ENCODE measurements at places on chromosomes 4 and X.

- peak; percentile 48 for DNase-seq
Observed at GRCh38 chr4:88352062-88352740, 26.5 kb upstream of the HERC6 start.

GRCh38 chr4:143406523-143406922, 69.8 kb downstream of the GAB1 start:
- DNase-seq, result no peak

- DNase-seq, result no peak
Observed at GRCh38 chr4:33948921-33949320, 2295.4 kb downstream of the ARAP2 start.

- no peak for DNase-seq
Observed at GRCh38 chr4:76235407-76235806, 16.1 kb upstream of the FAM47E start.

GRCh38 chrX:119228512-119229252, 7.4 kb upstream of the PGRMC1 start:
- DNase-seq, result peak; percentile 77

GRCh38 chr4:42492962-42493361, 95.7 kb downstream of the SHISA3 start:
- no peak for DNase-seq

GRCh38 chr4:100875296-100876068, 357.7 kb upstream of the EMCN start:
- DNase-seq, result no peak

DNA sequence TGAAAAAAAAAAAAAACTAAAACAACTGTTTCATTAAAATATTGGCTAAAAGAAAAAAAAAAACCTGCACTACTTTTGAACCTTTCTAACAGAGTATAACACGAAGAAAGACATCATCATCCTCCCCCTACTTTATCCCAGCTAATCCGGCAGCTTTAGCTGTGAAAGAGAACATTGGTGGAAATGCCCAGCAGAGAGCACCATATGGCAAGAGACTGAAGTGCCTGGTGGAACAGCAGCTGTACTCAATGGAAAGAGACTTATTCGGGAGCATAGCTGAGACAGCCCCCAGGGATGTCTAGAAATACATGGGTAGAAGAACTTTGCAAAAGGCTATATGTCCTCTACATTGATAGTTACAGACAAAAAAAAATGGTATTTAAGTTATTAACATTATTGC, 30.3 kb downstream of the STPG2 start:
- DNase-seq, result peak; percentile 1

DNA sequence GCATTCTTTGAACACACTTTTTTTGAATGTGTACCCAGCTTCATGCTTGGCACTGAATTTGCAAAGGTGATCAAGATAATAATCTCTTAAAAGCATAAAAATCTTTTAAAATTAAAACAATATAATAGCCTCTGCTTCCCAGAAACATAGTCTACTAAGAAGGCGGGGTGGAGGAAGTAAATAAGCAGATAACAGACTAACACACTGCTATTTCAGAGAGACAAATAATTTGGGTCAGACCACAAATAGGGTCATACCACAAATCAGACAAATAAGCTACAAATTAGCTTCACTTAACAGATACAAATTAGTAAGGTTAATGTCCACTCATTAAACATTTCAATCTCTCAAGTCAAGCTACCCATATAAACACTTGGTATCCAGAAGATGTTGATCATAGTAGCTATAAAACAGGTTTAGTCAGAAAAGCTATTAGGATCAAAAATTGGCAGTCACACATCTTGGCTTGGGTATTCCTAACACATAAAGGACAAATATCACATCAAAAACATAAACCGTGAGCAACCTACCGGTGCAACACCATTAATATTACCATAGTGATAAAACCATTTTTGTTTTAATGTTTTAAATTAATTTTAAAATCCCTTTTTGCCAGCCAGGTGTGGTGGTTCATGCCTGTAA, 47.3 kb downstream of the PPP3CA start:
- DNase-seq, result no peak

- no peak for DNase-seq
Observed at GRCh38 chrX:43592597-43592996, 63.5 kb upstream of the MAOA start.

GRCh38 chrX:140572724-140573123, 67.9 kb upstream of the SOX3 start:
- DNase-seq, result no peak

GRCh38 chr4:155331478-155331877, 45.3 kb downstream of the MAP9 start:
- DNase-seq, result no peak

DNA sequence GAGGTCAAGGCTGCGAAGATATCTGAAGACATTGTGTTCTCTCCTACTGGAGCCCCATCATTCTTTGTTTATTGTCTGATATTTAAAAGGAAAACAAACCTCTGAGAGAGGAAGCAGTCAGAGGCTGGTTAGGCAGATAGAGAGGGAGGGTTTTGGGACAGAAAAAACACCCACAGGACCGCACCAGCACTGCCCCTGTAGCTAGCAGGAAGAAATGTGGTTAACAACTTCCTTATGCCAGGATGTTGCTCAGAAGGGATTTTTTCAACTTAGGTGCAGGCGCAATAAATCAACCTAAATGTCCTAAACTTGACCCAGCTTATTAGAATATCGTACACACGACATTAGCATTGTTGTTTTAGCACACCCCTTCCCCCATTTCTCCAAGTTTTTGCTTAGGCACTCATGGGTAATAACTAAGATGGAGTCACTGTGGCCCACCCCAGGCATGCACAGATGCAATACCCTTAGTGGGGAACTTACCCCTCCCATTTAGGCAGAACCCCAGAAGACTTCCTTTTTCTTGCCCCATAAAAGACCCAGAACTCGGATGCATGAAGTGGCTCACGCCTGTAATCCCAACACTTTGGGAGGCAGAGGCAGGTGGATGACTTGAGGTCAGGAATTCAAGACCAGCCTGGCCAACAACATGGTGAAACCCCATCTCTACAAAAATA, 2.8 kb upstream of the ZNF718 start:
- no peak for DNase-seq

GRCh38 chr4:118942465-118942864, 53.8 kb downstream of the SYNPO2 start:
- peak; percentile 46 for DNase-seq

DNA sequence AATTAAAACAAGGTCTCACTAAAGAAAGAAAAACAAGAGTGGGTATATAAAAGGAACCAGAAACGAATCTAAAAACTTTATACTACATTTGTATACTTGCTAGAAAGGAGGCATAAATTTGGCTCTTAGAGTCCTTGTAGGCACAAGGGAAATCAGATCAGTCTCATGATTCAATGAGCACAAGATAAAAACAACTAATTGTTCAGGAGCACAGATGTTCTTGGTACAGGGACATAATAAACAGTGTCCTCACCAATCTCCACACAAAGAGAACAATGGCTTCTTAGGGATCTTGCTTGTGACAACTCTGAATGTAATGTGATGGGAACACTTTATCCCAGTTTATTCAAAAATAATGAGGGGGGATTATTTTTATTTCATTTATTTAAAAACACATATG, 28.3 kb downstream of the TMEM144 start:
- DNase-seq, result no peak

DNA sequence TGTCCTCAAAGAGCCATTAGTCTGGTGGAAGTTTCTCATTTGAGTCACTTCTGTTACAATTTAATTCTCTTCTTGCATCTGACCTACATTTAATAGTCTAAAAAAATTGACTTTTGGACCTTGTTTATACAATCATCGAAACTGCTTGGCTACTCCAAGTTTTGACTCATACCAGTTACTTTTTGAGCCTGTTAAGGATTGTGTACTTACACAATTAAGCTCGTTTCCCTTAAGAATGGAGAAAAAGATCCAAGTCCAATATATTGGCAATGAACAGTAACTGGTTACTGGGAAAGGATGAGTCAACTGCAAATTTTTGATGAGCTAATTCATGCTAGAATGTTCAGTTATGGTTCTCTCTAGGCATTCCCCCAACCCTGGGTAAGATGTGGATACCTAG, 58.2 kb downstream of the DCX start:
- no peak for DNase-seq

DNA sequence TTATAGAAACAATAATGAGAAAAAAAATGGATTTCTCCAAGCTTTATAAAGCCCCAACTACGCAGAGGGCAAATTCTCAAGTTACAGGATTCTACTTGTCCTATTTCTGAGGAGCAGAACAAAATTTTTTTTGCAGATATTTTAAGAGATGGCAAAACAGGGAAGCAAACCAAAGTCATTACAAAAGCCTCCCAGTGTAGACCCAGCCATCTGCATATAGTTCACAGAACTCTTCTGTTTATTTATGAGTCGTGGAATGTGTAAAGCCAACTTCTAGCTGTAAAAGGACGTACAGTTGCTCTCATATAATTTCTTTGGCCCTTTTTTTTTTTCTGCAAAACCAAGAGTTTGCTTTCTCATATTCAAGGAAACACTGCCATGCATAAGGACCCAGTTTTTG, 120.4 kb downstream of the PCDH7 start:
- no peak for DNase-seq

DNA sequence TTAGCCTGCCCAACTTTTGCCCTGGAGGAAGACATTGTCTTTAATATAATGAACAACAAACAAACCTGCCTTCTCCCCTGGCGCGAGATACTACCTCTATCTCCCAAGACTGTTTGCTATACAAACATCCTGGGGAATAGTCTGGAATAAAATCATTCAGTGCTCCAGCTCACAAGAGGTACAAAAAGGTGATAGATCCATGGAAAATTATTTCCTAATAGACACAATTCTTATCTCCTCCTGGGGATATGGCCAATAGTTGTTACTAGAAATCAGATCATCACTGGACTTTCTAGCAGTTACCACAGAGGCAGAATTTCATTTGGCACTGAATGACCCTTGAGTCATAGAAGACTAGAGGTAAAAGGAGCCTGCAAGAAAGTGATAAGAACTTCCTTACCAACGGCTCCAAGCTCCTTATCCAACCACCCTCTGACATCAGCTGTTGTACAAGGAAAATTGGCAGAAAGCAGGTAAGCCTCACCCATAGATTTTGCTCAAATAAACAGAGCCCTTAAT, 38.1 kb downstream of the MID1 start:
- DNase-seq, result no peak

GRCh38 chrX:50877310-50877709, 33.2 kb upstream of the BMP15 start:
- DNase-seq, result peak; percentile 33

DNA sequence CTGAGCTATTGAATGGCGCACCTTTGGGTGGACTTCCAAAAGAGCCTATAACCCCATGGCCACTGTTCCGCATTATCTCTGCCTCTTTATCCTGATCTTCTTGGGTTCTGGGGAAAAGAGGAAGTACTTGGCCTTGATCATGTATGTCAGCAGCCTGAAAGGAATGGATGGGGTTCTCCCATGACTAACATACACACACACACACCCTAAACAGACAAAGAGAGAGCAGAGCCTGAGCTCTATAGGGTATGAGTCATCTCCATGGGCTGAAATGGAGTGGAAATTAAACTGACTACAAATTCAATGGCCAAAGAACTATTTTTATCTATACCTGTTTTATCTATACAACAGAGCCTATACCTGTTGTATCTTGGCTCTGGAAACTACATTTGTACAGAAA, 141.5 kb upstream of the MTMR8 start:
- DNase-seq, result no peak

GRCh38 chr4:8912506-8912905, 40.9 kb upstream of the HMX1 start:
- DNase-seq, result no peak

GRCh38 chr4:13654162-13654797, 26.8 kb upstream of the BOD1L1 start:
- peak; percentile 23 for DNase-seq

GRCh38 chrX:68895341-68895755, 66.5 kb downstream of the EFNB1 start:
- no peak for DNase-seq
